GM03348 (cell line): ENCODE measurements at places on chromosomes 6 and 20.

- DNase-seq = peak; percentile 52
These were observed 668.1 kb downstream of the RFPL4B start for GRCh38 chr6:113015249-113015648.

GRCh38 chr6:160513836-160514235, 150.2 kb downstream of the LPA start:
- DNase-seq = no peak

GRCh38 chr20:57212534-57213276, 53.7 kb downstream of the BMP7 start:
- peak; percentile 92 for DNase-seq

GRCh38 chr6:128121190-128121589, 220.3 kb upstream of the THEMIS start:
- DNase-seq = no peak

GRCh38 chr20:45387274-45387673, 9.1 kb upstream of the TP53TG5 start:
- DNase-seq = no peak

DNA sequence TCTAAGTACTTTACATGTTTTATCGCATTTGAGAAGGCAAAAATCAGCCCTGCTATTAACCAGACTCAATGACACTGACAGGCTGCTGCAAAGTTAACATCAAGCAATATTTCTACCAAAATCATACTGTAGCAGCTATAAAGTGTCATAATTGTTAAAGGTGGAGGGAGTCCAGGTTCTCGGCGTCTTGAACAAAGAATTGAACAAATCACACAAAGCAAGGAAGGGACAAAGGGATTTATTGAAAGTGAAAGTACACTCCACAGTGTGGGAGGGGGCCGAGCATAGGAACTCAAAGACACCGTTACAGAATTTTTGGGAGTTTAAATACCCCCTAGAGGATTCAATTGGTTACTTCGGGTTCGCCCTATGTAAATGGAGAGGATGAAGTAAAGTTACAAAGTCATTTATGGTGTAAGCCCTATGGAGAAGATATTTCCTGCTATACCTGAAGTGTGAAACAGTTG, 12.9 kb upstream of the ZNF391 start:
- DNase-seq = no peak

DNA sequence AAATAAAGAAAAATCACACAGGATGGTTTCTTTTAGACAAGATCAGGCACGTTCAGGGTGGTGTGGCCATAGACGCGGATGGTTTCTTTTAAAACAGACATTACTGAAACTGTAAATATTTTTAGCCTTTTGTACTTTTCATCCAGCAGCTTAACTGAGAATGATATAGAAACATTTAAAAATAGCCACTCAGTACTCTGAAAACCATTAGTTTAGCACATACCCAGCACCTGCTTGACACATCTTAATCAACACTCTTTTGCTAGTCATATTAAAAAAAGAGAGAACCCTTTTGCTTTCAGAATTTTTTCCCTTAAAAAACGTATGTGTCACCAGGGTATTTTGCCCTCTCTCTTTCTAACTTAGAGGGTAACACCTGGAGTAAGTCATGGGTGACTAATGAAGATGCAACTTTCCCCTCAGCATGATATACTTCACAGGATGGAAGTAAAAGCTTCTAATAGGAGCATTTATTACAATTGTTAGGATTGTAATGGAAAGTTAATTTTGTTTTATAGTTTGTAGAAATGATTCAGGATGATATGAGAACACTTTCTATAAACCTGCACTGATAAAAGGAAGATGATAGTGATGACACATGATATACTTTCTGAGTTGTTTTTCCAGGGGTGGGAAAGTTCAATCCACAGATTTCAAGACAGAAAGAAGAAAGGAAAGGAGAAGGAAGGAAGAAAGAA, 45.2 kb downstream of the BACH2 start:
- DNase-seq = no peak

GRCh38 chr20:43459022-43459942, 1.6 kb downstream of the SRSF6 start:
- no peak for DNase-seq

- DNase-seq = no peak
These were observed 105.4 kb upstream of the RIN2 start for GRCh38 chr20:19652591-19653026.

DNA sequence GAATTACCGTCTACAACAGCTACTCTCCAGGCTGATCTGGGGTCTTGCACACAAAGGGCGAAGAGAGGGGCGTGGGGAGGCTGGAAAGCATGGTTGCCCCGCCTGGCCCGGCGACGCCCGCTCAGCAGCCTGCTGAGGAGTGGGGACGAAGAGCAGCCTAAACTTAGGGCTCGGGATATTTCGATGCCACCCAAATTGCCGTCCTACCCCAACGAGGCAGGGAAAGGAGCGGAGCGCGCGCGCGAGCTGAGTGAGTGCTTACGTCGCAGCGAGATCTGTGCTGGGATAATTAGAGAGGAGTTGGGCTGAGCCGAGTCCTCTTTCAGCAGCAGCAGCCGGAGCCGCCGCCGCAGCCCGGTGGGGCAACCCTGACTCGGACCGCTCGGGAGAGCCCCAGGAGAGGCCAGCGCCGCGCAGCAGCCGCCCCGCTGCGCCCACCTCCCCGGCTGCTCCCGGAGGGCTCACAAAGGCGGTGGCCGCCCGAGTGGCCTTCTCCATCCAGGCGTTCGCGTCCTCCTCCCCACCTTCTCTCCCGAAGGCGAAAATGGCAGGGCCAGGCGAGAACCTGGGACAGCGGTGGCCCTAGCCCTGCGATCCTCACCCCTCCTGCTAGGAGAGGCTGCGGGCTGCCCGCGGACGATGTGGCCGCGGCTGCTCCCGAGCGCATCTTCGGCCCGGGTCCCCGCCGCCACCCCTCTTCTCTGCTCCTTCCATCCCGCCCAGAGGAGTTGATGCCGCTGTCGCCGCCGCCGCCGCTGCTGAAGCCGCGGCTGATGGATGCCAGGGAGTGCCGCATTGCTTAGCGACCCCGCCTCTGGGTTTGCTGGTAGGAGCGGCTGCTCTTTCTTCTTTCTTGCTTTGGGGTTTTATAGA, at the start of gene CLVS2:
TSS of gene CLVS2 (plus strand) at position 315 of the 873 bp plus-strand sequence. CDS start 1,543 bp downstream, outside the sequence.
- DNase-seq = peak; percentile 29

DNA sequence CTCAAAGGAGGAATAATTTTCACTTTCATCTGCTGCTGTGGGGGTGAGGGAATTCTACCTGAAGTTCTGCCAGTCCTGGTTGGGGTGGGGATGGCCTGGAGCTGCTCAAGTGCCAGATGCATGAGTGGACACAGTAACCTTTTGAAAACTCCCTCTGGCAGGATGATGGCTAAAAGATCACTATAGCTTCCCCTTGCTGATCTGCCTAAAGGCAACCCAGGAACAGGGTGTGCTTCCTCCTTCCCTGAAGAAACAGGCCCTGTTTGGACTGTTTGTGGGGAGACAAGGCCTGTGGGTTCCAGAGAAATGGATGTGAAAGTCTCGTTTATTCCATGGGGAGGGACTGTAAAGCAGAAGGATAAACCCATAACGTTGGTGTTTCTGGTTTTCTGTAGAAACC, 176.9 kb downstream of the DTNBP1 start:
- DNase-seq = no peak

- DNase-seq = peak; percentile 82
These were observed 12.3 kb downstream of the HMGN4 start for GRCh38 chr6:26550250-26550993.

DNA sequence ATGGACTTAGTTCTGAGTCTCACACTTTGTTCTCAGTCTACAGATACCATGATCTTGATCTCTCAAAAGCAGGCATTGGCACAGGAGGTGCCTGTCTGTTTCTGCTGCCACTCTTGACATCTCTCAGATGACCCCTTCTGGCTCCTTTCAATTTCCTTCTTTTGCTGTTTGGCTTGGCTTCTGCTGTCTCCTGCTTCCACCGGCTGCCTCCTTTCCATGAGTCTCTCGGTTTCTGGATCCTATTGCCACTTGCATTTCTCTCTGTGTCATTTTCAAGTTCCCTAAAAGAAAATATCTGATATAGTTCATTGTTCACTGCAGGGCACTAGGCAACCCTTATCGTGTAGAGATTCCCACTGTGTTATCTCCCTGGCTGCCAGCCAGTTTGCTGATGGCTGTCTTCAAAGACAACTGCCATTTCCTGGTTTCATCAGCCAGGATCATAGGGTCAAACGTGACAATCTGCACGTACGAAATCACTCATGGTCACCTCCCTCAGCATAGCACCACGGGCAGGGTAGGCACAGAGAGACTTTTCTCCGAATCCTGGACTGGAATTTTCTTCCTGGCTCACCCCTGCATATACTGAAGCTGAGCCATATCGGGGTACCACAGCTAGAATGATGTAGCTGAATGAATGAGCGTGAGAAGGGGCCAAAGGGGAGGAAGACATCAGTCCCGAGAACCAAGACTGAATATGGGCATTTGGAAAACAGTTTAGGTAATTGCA, 144.6 kb upstream of the TMEM170B start:
- no peak for DNase-seq

DNA sequence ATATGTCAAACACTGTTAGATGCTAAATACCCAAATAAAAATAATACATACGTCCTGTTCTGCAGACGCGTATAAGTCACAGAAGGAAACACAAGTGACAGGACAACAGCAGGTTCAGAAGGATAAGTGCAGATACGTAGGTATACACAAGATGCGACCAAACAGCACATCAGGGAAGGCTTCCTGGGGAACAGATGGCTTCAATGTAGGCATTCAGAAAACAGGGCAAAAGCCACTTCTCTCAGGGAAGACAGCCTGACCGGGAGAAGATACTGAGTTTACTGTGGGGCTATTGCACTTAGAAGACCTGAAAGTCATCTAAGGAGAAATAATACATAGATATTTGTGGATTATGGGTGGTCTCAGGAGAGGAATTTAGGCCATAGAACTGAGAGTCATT, 1.9 kb downstream of the HLA-DPA1 start:
- no peak for DNase-seq

GRCh38 chr6:122838060-122838780, 49.2 kb downstream of the SMPDL3A start:
- peak; percentile 32 for DNase-seq

DNA sequence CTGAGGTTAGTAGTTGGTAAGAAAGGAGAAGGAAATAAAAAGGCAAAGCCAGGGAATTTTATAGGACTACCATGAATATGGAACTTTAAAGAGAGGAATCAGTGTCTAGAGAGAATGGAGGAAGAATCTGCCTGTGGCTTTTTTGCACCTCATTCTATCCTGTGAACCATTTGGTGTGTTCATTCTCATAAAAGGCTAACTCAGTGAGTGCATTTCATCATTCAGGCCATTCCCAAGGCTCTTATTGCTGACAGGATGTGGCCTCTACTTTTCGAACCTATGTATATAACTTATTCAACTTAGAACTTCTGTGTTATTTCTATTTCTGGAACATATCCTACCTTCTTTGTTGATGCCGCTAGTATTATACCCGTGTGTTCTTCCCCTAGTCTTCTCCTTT, 27.1 kb downstream of the HSF2 start:
- no peak for DNase-seq

GRCh38 chr6:159929819-159930218, 39.0 kb downstream of the MAS1 start:
- DNase-seq = no peak

- DNase-seq = no peak
These were observed 83.4 kb downstream of the TCP11 start for GRCh38 chr6:35057449-35058357.

DNA sequence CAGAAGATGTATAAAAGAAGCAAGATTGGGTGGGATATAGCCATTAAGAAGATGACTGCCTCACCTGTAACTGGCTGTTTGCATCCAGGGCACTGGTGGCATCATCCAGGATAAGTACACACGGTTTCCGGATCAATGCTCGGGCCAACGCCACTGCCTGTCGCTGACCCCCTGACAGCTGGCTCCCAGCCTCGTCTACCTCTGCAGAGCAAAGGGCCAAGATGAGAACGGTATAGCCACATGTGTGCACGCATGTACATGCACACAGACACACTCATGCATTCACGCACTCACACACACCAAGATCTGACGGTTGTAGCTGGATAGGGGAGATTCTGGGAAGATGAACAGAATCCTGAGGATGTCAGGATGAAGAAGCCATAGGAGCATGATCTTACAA, 3.2 kb upstream of the PSMB8 start:
- no peak for DNase-seq

DNA sequence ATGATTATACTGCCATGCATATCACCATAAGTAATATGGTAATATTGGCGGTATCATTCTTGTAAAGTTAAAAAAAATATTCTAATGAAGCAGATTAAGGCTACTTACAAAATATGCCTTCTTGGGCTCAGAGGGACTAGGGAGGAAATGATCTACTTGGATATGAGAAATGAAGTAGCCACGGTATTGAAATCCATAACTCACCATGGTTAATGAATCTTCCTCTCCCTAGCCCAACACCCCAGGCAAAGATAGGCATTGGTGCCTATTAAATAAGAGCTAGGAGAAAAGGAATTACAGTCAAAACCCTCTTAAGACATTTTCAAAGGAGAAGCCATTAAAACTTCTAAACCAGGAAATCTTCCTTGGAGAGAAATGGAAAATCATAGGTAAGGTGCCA, 280.5 kb downstream of the TFAP2B start:
- no peak for DNase-seq

- no peak for DNase-seq
These were observed 625.9 kb upstream of the EPHA7 start for GRCh38 chr6:94045099-94045829.

DNA sequence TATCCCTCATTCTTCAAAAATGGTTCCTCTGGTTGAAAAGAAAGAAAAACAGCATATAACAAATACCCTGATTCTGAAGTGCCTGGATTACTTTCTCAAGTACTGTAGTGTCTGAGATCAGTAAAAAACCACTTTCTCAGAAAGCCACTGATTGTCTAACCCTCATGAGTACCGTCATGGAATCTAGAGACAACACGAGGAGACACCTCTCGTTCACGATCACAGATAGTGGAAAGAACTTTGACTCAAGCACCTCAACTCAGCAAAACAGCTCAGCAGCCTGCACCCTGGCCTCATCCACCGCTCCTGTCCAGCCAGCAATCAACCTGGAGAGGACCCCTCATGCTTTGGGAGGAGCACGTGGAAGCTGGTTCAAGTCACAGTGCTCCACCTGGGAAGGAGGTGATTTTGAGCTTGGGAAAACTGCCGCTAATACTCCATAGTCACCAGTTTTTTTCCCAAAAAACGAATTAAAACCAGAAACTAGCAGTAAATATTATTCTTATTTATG, 1.0 kb downstream of the SCML4 start:
- DNase-seq = no peak

- DNase-seq = no peak
These were observed 20.7 kb upstream of the BCAS1 start for GRCh38 chr20:54091120-54091480.

DNA sequence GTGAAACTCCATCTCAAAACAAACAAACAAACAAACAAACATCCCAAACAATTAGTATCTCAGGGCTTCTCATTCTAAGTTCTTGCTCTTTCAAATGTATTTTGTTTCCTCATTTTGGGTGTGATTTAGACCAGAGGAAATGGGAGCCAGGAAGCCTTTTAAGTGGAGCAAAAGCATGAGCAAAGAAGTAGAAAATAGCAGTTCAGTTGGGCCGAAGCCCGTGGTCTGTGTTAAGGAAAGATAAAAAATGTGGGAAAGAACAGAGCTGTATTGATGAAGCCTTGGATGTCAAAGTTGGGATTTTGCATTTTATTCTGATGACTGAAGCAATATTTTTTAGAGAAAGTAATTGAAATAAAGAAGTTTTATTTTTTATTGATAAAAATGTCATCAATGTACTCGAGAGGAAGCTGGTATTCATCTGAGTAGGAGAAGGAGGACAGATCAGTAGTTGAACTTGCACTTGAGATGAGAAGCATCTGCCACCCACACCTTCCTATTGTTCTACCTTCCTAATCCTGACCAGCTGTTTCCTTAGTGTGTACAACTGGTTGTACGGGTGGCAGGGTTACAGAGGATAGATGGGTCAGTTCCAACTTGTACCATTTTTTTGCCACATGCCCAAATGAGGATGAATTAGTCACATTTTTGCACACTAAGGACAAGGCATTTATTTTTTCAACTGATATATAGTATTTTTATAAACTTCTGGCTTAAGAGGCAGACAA, 56.1 kb downstream of the KIAA0408 start:
- no peak for DNase-seq
